Aorta (tissue), 5 donors: ENCODE measurements at places on chromosomes 4 and X. TPM values are rescaled to one million over a fixed set of nuclear protein-coding genes. Genes with fewer than 3 reads are reported as not detected.

The HTRA3 gene
- 129 TPM for total RNA-seq

DNA sequence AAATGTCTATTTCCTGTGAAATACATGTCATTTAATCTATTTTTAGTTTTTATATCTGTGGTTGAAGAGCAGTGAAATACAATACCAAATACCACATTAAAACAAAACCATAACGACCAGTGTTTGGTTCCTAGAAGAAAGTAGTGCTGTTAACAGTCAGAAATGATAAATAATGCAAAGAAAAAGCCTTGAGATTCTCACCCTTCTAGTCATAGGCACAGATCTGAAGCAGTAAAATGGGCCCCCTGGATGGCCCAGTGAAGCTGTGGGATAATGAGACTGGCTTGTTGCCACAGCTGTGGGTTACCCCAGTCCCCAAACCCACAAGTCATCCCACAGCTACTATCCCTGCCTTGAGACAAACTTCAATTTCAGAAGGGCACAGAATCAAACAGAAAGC lies 137.3 kb upstream of the RPL34 start:
- H3K4me1 ChIP-seq = no peaks in the 10 kb centered on the region
- H3K27me3 ChIP-seq = no peaks in the 10 kb centered on the region
- no peak overlapping the region for H3K4me3 ChIP-seq
- H3K36me3 ChIP-seq = no peaks in the 10 kb centered on the region

DNA sequence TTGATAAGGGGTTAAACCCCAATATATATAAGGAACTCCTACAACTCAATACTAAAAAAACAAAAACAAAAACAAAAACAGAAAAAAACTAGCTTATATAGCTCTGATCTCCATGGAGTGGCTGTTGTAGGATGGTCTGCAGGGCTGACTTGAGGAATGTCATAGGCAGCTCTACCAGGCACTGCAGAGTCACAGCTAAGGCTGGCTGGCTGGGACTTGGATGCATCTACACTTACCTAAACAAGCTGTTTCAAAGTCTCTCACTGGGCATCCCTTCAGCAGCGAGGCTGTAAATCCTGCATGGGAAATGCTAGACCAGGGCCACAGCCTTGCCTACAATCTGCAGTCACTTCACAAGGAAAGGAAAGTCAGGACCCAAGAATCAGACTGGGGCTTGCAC lies 61.3 kb downstream of the HOPX start:
- DNase-seq = no peak
- no peaks in the 10 kb centered on the region for H3K36me3 ChIP-seq
- no peak overlapping the region for H3K4me3 ChIP-seq
- H3K27me3 ChIP-seq = no peaks in the 10 kb centered on the region
- H3K27ac ChIP-seq = no peak overlapping the region

DNA sequence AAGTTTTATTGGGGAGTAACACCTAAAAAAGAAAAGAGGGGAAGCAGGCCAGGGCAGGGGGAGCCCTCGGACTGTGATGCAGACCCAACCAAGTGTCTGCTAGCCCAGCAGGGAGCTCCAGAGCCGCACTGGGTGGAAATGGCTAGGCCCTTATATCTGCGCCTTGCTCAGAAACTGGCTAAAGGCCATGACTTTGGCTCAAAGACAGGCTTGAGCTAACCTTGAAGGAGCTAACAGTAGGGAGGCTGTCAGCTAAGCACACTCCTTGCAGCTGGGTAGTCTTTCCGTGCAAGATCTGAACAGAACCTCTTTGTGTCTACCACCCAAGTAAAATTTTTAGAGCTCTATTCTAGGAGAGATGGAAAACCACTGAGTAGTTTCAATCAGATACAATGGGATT lies 43.0 kb downstream of the SEPSECS start:
- no peaks in the 10 kb centered on the region for H3K4me1 ChIP-seq
- H3K27ac ChIP-seq = no peak overlapping the region
- H3K36me3 ChIP-seq = no peaks in the 10 kb centered on the region
- no peak for DNase-seq
- H3K27me3 ChIP-seq = no peaks in the 10 kb centered on the region

The GRK4 gene
- total RNA-seq = 3.6 TPM

The IRS4 gene
- not detected for total RNA-seq

DNA sequence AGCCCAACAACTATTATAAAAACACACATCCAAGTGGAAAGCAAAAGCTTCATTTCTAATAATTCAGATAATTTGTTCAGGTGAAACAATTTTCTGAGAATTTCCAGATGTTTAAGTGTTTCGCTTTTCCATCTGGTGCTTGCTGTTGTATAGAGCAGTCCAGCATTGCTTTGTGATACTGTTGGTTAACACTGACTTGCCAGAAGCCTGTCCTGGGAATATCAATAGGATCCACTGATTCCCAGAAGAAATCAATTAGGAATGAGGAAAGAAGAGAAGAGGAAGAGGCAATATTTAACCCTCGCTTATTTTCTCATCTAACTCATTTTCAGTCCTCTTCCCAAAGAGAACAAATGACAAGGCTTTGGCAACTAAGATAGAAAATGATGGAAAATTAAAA lies 94.9 kb upstream of the DDIT4L start:
- H3K4me1 ChIP-seq = peaks cover 2% of the 10 kb centered on the region
- no peaks in the 10 kb centered on the region for H3K27me3 ChIP-seq
- H3K36me3 ChIP-seq = no peaks in the 10 kb centered on the region
- H3K27ac ChIP-seq = no peak overlapping the region

GRCh38 chrX:23422912-23423311 lies 88.3 kb downstream of the PTCHD1 start:
- H3K27ac ChIP-seq = no peak overlapping the region
- no peaks in the 10 kb centered on the region for H3K36me3 ChIP-seq
- no peaks in the 10 kb centered on the region for H3K4me1 ChIP-seq
- DNase-seq = no peak
- H3K27me3 ChIP-seq = no peaks in the 10 kb centered on the region

The CSAG3 gene
- not detected for total RNA-seq

The RGN gene
- total RNA-seq = 10.3 TPM

DNA sequence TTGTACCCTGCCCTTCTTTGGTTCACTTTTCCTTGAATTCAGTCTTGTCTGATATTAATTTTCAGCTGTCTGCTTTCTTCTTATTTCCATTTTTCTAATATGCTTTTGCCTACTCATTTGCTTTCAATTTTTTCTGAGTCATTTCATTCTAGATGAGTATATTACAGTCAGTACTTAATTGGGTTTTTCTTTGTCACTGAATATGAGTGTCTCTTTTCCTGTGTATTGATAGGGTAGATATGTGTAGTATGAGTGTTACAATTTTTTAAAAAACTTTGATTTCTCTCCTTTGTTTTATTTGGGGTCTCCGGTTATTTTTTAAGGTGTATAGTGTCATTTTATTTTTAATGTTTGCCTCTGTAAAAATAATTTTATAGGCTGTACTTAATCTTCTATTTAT lies 222.2 kb downstream of the IDS start:
- H3K27me3 ChIP-seq = no peaks in the 10 kb centered on the region
- no peaks in the 10 kb centered on the region for H3K36me3 ChIP-seq
- DNase-seq = no peak
- no peak overlapping the region for H3K27ac ChIP-seq
- no peak overlapping the region for H3K4me3 ChIP-seq

DNA sequence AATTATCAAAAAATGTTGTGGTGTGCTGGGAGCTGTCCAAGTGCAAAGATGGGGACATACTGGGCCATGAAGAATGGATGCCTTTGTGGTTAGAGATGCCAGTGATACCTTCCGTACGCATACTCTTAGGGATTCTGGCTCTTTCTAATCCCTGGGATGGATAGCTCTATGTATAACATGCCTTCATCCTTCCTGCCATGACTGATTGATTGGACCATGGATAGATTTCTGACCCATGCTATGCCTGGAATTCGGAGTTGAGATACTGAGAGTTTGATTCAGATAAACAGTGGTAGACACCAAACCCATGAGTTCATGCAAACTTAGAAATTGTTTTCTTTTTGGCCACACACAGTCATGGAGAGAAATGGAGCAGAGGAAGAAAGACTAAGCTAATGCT lies 147.2 kb upstream of the WDFY3 start:
- no peaks in the 10 kb centered on the region for H3K4me1 ChIP-seq
- no peak for DNase-seq
